ENCODE measurements at places on chromosomes 5 and 9.

GRCh38 chr9:29514336-29514735 lies 1941.1 kb upstream of the C9orf72 start:
- DNase-seq = no peak

DNA sequence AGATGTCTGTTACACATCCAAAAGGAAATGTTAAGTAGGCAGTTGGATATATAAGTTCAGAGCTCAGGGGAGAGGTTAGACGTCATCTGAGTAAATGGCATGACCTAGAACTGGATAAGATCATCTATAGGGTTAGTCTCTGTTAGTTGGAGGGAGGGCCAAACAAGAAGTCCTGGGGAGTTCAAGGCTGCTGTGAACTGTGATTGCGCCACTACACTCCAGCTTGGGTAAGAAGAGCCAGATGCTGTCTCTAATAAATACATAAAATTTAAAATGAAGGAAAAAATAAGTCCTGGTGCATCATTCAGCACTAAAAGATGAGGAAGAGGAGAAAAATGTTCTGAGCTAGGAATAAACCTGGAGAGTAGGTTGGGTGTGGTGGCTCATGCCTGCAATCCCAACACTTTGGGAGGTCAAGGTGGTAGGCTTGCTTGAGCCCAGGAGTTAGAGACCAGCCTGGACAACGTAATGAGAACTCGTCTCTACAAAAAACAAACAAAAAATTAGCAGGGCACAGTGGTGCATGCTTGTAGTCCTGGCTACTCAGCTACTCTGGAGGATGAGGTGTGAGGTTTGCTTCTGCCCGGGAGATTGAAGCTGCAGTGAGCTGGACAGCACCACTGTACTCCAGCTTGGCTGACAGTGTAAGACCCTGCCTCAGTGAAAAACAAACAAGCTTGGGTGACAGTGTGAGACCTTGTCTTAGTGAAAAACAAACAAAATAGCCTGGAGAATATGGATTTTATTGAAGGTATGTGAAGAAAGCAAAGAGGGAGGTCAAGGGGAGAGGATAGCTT lies 123.6 kb downstream of the ACTBL2 start:
- no peak for DNase-seq

- no peak for DNase-seq
These were observed 175.1 kb downstream of the CCDC192 start for GRCh38 chr5:127878174-127878750.

- DNase-seq = no peak
These were observed 105.0 kb downstream of the FGF18 start for GRCh38 chr5:171524466-171524865.

GRCh38 chr5:112356178-112356956 lies 62.7 kb downstream of the EPB41L4A start:
- DNase-seq = no peak

DNA sequence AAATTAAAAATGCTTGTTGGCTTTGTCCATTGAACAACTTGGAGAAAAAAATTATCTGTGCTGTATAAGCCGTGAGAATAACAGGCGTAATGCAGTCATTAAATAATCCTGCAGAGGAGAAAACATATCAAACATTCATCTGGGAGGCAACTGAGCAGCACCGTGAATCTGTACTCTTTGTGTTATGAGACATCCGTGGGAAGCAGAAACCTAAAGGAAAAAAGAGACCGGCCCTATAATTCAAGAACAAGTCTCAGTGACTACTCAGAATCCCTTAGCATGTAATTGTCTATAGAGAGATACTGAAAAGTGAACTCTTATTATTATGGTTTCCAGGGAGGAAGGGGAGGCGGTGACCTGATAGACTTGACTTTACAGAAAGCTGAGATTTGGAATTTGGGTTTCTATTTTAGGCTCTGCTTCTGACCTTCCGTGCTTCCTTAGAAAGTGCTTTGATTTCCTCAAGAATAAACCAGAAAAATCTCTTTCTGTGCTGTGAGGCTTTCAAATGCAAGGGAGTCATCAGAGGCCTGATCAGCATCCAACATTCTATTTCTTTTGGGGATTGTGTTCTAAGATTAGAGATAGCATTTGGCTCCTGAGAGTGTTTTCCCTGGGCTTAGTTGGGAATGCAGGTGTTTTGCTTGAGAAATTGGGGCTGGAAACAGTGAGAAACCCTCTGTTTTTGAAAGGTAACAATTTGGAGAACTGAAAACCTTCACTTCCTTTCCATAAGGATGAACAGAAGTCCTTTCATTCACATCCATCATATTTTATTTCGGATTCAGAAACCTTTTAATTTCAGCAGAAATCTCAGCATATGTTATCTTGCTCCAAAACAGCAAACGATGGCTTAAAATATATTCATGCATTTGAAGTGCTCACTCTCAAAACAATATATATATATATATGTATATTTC lies 296.7 kb downstream of the CSNK1G3 start:
- DNase-seq = no peak

DNA sequence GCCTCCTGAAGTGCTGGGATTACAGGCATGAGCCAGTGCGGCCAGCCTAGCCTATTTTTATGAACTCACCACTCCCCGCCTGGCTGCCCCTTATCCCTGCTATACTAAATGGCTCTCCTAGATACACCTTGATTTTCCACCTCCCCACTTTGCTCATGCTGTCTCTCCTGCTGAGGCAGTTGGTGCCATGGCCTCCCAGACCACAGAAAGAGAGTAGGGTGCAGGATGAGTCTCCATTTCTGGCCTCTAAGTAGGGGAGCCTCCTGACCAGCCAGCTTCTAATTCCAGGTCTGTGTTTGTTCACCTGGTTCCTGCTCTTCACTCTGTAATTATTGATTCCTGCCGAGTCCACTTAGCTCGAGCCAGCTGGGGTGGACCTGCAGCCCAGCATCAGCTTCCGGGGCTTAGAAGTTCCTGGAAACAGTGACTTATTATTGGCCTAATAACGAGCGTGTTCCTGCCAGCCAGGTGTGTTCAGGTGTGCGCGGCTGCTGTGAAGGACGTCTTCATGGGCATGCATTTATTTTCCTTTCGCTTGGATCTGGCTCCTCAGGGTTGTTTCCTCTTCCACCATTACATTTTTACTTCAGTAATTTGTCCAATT lies 34.0 kb downstream of the ZNF618 start:
- no peak for DNase-seq

DNA sequence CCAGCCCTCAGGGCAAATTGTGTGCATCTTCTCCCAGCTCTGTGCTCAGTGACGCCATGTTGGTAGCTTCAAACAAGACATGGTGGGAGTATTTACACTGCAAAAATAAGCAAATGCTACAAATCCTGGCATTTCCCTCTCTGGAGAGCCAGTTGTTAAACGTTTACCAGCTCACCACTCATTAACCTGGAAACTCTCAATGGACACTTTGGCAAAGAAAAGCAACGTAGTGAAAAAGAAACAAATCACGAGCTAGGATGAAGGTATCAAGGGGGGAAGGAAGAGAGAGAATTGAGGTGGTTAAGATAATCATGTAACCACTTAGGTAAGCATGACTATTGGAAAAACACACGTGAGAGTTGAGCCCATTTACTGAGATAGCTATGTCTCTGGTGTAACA lies 72.5 kb downstream of the MRPS30 start:
- no peak for DNase-seq

Measured in vagina (tissue), 2 donors.